Left forelimb (tissue), 1 donor: ENCODE measurements at places on chromosomes 5 and 9.

DNA sequence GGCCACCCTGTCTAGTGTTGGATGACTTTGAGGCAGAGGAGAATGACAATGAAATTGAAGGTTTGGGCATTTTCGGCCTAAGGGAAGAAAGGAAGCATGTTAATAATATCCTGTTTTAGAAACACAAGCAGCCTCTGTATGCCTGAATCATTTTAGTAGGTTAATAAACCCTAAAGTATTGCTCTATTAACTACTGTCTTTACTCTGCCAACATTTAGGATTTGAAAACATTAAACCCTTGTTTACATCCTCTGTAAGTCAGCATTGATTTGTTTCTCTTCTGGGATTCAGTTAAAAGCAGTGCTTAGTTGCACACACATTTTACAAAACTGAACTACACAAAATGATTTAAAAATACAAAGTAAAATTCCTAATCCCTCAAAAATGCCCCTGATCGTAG, 358.9 kb downstream of the ARRDC3 start:
- DNase-seq: no peak

- no peak for DNase-seq
Observed at GRCh38 chr5:52491071-52491787, 296.5 kb upstream of the ITGA1 start.

GRCh38 chr9:14713187-14713767, 9.3 kb downstream of the CER1 start:
- no peak for DNase-seq

- DNase-seq: peak; percentile 62
Observed at GRCh38 chr5:135489466-135490244, 37.5 kb upstream of the TIFAB start.

- DNase-seq: no peak
Observed at GRCh38 chr9:33800886-33801285, 5.5 kb downstream of the PRSS3 start.

GRCh38 chr5:64811050-64811640, 42.4 kb downstream of the CWC27 start:
- no peak for DNase-seq

DNA sequence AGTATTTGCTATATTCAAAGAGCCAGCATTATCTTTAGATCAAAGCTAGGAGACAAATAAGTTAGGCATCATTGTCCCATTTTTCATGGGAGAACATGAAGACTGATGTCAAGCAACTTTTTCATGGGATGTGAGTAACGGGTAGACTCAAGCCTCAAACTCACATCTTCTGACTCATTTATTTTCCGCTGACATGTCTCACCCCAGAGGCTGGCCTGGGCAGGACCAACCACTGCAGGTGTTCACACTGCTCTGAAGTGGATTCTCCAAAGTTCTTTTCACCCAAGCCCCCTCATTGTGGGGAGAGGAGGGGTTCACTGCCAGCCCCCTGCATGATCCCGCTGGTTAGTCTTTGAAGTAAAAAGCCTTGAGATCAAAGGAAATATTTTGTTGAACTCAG, 34.9 kb upstream of the BASP1 start:
- no peak for DNase-seq

GRCh38 chr9:78559449-78559885, 262.5 kb downstream of the PSAT1 start:
- DNase-seq: no peak

- peak; percentile 42 for DNase-seq
Observed at GRCh38 chr9:36976371-36977030, 57.6 kb downstream of the PAX5 start.

DNA sequence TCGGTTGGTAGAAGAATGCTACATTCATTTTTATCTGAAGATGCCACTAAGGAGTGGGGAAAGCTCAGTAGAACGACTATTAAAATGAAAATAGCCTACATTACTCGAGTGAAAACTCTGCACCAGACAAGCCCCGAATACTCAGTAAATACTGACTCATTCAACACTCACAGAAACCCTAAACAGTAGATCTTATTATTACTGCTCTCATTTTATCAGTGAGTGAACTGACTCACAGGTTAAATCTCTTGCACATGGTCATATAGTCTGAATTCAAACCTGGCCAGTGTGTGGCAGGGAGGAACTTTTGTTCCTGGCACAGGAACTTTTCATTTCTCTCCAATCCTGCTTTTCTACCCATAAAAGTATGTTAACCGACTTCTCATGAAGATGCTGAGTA, 9.6 kb upstream of the PAPPA start:
- no peak for DNase-seq

DNA sequence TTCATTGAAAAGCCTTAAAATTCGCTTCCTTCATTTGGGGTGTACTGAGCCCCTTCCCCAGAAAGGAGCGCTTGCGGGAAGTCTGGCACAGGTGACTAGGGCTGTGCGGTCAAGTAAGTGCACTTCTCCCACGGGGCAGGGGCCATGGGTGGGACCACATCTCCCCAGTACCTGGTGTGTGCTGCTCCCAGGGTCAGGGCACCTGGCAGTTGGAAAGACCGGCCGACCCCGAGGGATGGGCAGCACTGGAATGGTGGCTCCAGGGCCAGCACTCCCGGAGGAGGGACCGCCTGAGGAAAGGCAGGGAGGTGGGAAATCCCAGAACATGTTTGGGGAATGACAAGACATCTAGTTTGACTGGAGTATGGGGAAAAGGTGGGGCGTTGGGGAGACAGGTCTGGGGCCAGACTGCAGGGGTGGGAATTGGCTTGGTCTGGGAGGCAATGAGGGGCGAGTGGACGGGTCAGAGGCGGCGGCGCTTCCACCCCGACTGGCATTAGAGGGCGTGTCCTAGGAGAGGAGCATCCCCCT, 727 bp upstream of the GLIPR2 start:
- no peak for DNase-seq

DNA sequence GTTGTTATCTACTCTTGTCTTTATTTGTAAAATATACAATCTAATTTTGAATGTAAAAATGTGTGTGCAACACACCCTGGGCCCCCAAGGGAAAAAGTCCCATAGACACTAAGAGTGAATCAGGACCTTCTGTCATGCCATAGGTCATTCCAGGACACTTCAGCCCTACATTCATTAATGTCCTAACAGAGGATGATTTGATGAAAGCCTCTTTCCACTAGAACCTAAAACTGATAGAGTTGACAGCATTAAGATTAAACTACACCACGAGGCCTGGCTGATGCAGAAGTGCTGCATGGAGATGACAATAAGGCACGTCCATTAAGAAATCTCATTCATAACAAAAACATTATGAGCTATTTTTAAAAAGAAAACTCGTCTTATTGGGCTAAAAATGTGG, 46.2 kb downstream of the FRMD3 start:
- no peak for DNase-seq

GRCh38 chr9:112005939-112006338, 109.3 kb downstream of the UGCG start:
- DNase-seq: no peak

GRCh38 chr5:29024052-29024451, 1985.7 kb upstream of the CDH9 start:
- no peak for DNase-seq

DNA sequence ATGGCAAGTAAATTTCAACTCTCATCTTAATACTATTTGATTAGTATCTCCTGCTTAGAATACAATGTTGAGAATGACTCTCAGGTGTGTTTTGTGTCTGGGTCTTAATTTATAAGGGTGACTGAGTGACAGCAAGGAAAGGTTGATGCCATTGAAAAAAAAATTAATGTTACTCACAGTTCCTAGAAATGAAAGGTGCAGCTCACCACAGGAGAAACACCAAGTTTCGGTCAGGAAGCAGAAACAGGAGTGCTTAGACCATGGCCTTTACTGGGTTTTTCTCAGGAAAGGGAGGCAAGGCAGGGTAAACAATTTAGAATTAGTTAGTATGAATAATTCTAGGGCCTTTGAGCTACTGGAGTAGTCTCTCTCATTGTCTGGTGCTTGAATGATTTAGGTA, 159.2 kb upstream of the C9orf72 start:
- DNase-seq: no peak

GRCh38 chr5:149747833-149748366, 17.8 kb downstream of the PPARGC1B start:
- DNase-seq: no peak

DNA sequence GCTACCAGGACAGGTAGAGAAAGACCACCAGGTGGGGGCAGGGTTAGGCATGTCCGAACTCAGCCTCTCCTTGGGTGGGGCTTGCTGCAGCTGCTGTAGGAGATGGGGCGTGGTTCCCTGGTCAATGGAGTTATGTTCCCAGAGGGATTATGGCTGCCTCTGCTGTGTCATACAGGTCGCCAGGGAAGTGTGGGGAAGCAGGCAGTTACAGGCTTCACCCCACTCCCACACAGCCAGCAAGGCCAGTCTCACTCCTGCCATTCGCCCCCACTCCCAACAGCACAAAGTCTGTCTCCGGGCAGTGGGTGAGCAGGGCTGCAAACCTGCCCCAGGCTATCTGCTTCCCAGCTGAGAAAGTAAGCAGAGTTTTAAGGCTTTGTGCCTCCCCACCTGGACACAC, 20.0 kb upstream of the CEP72 start:
- peak; percentile 41 for DNase-seq

- DNase-seq: no peak
Observed at GRCh38 chr9:98064623-98065392, 8.3 kb downstream of the NANS start.

DNA sequence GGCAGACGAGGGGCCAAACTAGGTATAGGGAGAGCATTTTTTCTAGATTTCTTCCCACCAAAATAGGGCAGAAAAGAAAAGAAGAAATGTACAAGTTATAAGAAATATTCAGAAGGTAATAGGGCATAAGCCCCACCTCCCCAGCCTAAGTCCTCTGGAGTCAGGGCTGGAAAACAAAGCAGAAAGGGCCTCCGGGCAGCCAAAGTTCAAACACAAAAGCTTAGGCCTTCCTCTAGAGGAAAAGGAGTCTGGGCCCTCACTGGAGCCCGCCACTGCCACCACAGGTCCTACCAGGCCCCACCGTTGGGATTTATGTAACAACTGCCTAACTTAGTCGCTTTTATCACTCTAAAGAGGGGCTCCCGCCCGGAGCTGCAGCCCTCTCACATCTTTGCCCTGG, 27.6 kb downstream of the TBC1D2 start:
- DNase-seq: no peak

- DNase-seq: no peak
Observed at GRCh38 chr5:95274011-95274410, 10.9 kb downstream of the MCTP1 start.

DNA sequence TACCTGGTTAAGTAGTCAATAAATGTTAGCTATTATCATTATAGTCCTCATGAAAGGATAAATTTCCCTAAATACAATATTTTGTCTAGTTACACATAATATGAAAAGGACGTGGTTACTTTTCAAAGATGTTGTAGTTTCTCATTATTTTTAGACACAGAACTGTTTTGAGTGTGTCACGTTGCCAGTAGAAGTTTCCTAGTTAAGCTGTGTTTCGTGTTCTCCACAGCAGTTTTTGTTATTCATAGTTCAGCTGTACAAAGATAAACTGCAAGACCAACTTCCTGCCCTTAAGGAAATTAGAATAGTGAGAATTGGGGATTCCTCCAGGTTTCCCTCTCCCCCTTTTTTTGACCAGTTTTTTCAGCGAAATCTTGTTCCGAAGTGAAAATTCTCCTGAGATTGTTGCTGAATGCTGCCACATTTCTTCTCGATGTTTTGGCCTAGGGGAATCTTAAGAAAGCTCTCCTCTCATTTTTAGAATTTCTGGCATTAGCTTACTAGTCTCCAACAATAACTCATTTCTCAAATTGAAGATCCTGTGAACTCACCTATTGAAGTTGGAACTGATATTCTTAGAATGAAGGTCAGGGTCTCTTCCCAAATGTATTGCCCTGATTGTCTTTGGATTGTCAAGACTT, 176.1 kb downstream of the PAM start:
- no peak for DNase-seq
